Activated naive CD8-positive, alpha-beta T cell treated with anti-CD3 and anti-CD28 coated beads, Interleukin-2, amount 10 ng/mL, durations not matched to agents 7 days and 5 days (primary cell): ENCODE measurements at places on chromosomes 5 and 9. TPM values are rescaled to one million over a fixed set of nuclear protein-coding genes. Genes with fewer than 3 reads are reported as not detected.

DNA sequence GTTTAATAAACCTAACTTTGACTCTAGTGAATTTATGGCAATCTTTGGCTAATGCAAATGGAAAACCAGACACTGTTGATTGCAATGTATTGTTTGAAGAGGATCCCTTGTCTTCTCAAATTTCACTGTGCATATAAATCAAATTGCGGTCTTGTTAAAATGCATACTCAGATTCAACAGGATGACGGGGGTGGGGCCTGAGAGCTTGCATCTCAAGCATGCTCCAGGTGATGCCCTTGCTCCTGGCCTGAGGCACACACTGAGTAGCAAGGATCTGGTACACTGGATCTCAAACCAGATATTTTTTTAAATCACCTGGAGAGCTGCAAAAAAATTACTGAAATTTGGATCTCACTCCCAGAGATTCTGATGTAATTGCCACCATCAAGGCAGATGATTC, 463.7 kb downstream of the DNAH5 start:
- no peak for DNase-seq

DNA sequence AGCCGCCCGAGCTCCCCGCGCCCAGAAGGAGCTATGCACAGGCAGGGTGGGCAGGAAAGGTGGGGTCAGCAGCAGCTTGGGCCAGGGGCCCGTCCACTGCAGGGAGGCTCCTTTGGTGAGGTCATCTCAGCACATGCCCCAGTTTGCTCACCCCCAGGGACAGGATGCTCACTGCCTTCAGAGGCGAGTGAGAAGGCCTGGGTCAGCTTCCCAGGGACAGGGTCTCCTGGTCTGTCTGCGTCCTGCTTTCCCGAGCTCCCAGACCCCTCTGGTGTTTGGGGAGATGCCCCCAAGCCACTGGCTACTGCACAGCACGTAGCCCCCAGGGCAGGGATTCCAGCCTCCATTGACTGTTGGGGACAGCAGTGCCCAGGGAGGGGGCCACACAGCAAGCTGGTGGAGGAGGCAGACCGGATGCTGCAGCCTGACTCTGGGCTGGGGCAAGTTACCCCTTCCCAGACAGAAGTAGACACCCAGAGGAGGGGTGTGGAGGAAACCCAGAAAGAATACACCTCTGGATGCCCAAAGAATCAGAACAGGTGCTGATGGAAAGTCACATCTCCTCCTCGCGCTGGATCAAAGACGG, 581 bp upstream of the SARDH start:
- no peak for DNase-seq

DNA sequence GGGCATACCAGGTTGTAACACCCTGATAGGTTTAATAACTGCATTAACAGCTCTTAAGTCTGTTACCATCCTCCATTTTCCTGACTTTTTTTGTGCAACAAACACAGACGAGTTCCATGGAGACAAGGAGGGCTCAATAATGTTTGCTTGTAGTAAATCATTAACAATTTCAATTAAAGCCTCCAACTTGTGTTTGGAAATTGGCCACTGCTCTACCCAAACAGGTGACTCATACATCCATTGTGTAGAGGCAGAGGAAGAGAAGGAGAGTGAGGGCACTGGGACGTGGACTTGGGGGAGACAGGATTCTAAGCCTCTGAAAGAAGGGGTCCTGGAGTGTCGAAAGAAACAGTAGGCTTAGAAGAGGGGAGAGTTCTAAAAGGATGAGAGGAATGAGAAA, 213.6 kb upstream of the KCNN2 start:
- DNase-seq: no peak

- DNase-seq: no peak
Observed at GRCh38 chr9:83699615-83700014, 8.1 kb downstream of the UBQLN1 start.

DNA sequence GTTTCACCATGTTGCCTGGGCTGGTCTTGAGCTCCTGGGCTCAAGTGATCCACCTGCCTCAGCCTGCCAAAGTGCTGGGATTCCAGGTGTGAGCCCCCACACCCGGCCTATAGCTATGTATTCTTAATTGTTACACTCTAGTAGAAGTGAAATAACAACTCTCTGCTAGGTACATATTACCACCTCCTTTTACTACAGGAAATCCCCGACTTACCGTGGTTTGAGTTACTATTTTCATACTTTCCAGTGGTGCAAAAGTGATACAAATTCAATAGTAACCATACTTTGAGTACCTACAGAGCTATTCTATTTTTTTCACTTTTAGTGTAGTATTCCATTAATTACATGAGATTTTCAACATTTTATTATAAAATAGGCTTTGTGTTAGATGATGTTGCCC, 719 bp downstream of the ARL14EPL start:
- no peak for DNase-seq

- no peak for DNase-seq
Observed at GRCh38 chr9:126169736-126170135, 156.9 kb upstream of the MVB12B start.

DNA sequence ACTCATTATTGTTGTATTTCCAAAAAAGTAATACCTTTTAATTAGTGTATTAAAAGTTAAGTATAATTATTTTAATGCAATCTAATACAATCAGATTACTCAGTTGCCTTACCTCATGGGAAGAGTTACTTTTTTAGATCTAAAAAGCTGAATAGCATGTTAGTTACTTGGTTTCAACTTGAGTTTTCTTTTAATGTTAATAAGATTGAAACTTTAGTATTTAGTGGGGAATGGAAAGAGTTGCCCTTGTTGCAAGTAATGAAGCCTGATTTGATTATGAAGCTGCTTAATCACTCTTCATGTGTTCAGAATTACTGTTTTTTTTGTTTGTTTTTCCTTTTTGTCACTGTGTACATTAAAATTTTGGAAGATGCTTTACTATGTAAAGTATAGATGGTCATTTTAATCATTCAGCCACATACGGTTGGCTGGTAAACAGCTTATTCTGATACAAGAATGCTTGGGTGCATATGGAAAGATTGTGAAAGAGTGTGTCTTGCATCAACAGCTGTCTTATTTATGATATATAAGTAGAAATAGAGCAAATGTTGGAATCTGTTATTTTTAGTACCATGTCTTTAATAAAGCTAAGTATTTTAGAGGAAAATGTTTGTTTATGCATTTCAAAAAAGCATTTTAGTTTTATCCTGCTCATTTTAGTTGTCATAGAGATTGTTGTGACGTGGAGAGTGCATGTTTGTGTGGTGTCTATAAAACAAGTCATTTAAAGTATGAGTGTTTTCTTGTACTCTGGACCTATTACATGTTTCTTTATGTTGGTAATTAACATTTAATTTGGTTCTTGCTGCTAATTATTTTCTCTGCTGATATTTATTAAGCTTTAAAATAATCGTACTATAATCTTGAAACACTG, 36.4 kb downstream of the SREK1 start:
- no peak for DNase-seq

- no peak for DNase-seq
Observed at GRCh38 chr9:122393284-122393983, 22.6 kb downstream of the PTGS1 start.

- DNase-seq: no peak
Observed at GRCh38 chr5:8700671-8701070, 831.7 kb downstream of the MTRR start.

DNA sequence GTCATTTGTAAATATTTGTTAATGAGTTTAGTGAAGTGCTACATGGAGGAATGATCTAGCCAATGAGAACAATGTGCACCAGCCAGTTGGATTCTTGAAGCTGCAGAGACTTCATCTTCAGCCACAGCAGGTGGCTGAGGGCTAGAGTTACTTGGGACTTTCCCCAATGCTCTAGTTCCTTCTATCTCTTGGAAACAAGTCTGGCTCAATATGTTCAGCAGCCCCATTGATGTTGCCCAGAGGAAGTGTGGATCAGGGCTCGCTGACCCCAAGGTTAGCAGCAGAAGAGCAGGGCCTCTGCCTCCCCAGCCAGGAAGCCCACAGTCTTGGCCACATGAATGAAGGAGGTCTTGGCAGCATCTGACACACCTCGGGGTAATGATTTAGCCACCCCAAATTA, 117.5 kb downstream of the SLC1A3 start:
- DNase-seq: no peak

DNA sequence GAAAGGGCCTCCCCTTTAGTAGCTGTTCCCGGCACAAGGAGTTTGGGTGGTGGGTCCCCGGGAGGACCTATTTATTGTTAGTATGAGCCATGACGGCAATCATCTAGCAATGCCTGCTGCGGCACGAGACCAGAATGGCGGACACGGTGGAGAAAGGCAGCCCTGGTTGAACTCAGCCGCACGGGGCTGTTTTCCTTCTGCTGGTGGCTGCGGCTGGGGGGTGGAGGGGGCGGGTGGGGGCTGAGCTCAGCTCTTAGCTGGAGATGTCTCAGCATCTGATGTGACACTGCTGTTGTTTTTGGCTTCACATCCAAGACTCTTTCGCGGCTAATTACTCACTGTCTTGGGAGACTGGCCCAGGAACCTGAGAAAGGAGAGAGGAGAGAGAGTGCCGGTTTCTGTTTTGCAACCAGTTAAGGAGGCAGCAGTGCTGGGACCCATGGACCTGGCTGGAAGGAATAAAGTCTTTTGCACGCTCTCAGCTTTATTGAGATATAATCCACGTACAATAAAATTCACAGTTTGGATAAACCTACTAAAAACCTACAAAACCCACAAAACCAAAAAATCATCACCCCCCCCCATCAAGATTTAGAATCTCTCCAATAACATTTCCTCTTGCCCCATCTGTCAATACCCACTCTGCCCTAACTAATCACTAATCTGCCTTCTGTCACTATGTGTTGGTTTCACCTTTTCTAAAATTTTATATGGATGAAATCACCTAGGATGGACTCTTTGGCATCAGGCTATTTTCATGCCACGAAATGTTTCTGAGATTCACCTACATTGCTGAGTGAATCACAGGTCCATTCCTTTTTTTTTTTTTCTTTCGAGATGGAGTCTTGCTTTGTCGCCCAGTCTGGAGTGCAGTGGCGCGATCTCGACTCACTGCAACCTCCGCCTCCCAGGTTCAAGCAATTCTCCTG, 81.8 kb upstream of the NEURL1B start:
- DNase-seq: no peak

DNA sequence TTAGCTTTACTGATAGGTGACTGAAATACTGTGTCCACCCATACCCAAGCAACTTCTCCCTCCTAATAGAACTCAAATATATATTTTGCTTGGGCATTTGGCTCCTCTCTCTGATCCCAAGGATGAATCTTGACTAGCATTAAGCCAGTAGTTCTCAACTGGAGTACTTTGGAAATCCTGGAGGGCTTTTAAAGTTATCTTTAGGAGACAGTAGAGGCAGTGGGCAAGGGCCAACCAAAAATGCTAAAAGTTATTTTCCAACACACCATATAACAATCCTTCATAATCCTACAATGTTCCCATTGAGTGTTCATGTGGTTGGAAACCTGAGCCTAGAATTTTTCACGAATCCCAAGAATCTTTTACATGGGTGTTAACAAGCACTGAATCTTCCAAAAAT, 11.1 kb upstream of the ETF1 start:
- DNase-seq: no peak

GRCh38 chr5:137492331-137492730, 6.8 kb downstream of the SPOCK1 start:
- no peak for DNase-seq

GRCh38 chr5:146716636-146717035, 161.9 kb downstream of the PPP2R2B start:
- DNase-seq: no peak

GRCh38 chr5:126745259-126745992, 31.5 kb upstream of the LMNB1 start:
- DNase-seq: no peak

The TMOD1 gene
- total RNA-seq: 1.1 TPM

The JAKMIP2 gene
- total RNA-seq: 4.5 TPM

The PTPDC1 gene
- 6.3 TPM for total RNA-seq

The ANKRD20A1 gene
- not detected for total RNA-seq

The TAS2R1 gene
- not detected for total RNA-seq

The PRSS3 gene
- not detected for total RNA-seq

The OGN gene
- not detected for total RNA-seq
